GDM1 (cell line): ENCODE measurements at places on chromosomes 7 and 10.
A peak's percentile ranks its signal among the peaks of the same experiment; 100 is the strongest.

DNA sequence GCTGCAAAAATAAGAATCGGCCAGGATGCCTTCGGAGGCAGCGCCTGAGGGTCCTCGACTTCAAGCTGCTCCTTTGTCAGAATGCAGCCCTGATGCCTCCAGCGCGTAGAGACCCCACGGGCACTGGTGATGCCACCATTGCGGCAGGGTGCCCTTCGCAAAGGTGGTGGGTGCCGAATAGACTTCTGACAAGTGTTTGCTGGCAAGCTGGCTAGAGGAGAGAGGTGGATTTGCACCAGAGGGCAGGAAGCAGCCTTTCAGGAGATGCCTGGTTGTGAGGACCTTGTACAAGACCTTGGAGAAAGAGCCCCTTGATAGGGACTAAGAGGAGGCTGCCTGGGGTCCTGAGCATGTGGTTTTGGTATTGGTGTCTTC, 103.2 kb upstream of the PPIF start:
- DNase-seq, result no peak

DNA sequence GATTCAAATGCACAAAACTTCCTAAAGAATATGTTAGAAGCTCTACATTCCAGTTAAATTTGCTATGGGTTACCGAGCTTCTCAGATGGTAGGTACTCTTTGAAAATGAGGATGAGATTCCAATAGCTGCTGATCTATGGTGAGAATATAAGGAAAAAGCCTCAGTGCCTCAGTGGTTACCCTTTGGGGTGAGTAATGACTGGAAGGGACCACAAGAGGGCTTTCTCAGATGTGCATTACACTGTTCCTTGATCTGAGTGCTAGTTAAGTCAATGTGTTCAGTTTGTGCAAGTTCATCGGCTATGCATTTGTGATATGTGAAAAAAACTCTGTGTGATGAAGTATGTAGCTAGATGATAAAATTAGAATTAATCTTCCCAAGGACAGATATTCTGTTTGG, 3.5 kb downstream of the NRCAM start:
- DNase-seq, result no peak

DNA sequence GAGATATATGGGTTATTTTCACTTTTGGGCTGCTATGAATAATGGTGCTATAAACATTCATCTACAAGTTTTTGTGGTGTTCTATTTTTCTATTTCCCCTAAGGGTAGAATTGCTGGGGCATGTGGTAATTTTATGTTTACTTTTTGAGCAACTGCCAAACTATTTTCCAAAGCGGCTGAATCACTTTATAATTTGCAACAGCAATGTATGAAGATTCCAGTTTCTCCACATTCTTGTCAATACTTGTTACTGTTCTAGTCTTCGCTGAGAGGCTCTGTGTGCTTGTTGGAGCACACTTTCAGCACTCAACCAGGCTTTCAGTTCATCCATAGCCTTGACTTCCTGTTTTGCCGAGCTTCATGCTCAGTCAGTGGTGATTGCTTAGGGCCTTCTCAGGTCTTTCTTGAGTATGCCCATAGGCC, 39.0 kb downstream of the ADK start:
- DNase-seq, result peak; percentile 56

GRCh38 chr7:39587393-39587792, 21.2 kb downstream of the YAE1 start:
- DNase-seq, result no peak

DNA sequence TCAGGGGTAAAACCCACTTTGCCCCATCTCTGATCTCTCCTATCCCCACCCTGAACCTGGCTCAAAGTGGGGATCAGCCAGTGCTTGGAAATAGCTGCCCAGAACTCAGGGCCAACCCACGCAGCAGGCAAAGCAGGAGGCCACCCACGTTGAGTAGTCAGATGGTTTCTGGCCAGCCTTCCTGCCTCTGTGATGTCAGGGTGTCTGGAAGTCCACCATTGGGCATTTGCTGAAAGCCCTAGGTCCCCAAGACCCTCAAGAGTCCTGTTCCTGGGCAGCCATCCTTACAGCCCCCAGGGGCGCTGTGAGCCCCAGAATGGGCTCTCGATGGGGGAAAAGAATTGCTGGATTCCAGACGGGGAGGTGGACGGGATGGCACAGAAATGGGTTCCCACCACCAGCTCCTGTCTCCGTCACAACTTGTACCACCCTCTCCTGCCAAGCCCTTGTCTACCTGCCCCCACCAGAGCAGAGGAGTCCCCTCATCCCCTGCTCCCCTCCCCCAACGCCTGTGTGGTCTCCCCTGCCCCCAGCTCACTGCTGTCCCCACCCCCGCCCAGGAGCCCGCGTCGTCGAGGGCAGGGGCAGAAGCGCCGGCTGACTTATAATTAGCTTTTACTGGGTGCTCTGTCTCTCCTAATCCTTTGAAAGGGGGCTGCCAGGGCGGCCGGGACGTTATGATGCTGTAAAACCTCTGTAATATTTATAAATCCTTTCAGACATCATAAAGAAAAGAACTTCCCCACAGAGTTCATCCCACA, 3.9 kb downstream of the MYL10 start:
- DNase-seq, result no peak

- no peak for DNase-seq
Measured at GRCh38 chr7:102287111-102287980, 678 bp downstream of the SH2B2 start.

DNA sequence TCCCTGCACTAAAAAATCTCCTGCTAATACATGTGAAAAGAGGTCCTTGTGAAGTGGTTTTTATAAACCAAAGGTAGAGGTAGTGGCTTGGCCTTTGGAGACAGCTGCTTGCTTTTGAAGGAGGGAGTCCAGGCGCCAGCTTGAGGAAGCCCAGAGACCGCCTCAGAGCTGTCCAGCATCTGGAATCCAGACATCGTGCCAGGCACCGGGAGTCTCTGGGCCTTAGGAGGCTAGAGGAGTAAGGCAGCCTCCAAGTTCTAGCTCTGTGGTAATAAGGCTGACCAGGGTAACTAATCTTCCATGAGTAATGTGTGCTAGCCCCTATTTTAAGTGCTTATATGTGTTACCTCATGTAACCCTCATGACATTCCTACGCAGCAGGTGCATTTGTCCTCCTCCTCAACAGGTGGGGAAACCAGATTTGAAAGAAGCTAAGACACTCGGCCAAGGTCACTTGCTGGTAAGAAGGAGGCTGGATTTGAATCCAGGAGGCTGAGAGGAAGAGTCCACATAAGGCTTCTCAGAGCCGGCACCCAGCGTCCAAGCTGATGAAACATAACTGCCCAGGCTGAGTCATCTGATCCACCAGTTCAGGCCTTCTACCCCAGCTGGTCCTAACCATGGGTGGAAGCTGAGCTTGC, 26.1 kb downstream of the PRLHR start:
- DNase-seq, result no peak

DNA sequence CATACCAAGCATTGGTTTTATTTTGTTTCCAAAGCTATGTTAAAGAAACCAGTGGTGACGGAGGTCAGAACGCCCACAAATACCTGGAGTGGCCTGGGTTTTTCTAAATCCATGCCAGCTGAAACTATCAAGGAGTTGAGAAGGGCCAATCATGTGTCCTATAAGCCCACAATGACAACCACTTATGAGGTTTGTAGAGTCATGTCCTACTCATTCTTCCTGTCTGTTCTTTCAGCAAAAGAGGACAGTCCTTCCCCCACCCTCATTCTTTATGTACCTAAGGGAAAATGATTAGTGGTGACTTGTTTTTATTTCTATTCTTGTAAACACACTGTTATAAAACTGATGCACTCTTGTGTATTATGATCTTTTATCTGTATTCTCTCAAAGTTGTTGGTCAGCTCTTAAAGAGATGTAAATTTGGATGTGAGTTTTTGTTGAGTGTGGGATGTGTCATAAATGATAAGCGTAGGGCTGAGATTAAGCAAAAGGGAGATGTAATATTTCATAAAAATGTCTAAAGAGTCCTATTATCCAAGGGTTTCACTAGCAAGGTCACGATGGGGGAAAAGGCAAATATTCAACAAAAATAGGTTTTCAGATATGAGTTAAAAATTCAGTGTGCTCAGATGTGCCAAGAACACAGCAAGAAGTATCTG, 294.4 kb downstream of the BICC1 start:
- DNase-seq, result no peak

- DNase-seq, result no peak
Measured at GRCh38 chr10:84265418-84265817, 20.6 kb downstream of the RGR start.

- DNase-seq, result no peak
Measured at GRCh38 chr7:139731802-139732470, 45.9 kb downstream of the HIPK2 start.

- DNase-seq, result no peak
Measured at GRCh38 chr10:103667356-103667755, 173.9 kb downstream of the NEURL1 start.

DNA sequence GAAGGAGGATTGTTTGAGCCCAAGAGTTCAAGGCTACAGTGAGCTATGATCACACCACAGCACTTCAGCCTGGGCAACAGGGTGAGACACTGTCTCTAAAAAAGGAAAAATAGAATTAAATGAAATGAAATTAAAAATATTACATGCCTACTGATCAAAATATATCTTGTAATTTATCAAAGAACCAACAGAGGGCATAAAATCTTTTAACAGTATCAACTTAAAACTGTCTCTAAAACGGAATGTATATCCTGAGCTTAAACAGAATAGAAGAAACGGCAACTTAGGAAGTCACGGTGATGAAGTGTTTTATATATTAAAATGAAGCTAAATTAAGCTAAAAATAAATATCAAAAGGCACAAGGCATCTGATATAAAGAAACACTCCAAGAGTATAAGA, 78.8 kb downstream of the MTPAP start:
- DNase-seq, result no peak

- DNase-seq, result no peak
Measured at GRCh38 chr7:19011212-19011611, 106.2 kb downstream of the TWIST1 start.

- DNase-seq, result no peak
Measured at GRCh38 chr7:115178835-115179234, 256.9 kb downstream of the MDFIC start.

- DNase-seq, result no peak
Measured at GRCh38 chr10:100053686-100054460, 27.8 kb downstream of the CPN1 start.

- DNase-seq, result no peak
Measured at GRCh38 chr10:51344371-51344770, 270.1 kb downstream of the PRKG1 start.

- no peak for DNase-seq
Measured at GRCh38 chr7:4800487-4800886, 25.1 kb downstream of the AP5Z1 start.

GRCh38 chr7:77184463-77184862, 15.2 kb downstream of the FGL2 start:
- no peak for DNase-seq

GRCh38 chr10:63671317-63671937, 150.2 kb downstream of the REEP3 start:
- no peak for DNase-seq
